ENCODE measurements at places on chromosomes 4 and X.

DNA sequence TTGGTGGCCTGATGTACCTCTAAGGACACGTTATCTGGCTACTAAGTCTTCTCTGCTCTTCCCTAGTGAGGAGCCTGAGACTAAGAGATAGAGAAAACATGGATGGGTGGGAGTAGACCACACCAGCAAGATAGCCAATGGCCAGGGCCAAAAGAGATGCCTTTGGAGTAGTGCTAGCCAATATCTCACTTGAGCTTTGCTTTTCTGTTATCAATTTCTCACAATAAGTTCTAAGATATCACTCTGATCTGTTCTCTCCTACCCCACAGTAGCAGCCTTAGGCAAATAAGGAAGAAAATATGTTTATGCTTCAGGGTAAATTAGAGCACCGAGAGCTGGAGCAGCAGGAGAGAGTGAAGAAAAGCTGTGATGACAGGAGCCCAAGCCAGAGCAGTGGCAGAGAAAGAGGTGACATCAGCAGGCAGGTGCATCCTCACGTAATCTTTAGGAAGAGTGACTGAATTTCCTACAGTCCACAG, 343.9 kb upstream of the NOCT start:
- DNase-seq, result no peak

- DNase-seq, result no peak
Observed at GRCh38 chr4:3874525-3875110, 108.4 kb downstream of the ADRA2C start.

DNA sequence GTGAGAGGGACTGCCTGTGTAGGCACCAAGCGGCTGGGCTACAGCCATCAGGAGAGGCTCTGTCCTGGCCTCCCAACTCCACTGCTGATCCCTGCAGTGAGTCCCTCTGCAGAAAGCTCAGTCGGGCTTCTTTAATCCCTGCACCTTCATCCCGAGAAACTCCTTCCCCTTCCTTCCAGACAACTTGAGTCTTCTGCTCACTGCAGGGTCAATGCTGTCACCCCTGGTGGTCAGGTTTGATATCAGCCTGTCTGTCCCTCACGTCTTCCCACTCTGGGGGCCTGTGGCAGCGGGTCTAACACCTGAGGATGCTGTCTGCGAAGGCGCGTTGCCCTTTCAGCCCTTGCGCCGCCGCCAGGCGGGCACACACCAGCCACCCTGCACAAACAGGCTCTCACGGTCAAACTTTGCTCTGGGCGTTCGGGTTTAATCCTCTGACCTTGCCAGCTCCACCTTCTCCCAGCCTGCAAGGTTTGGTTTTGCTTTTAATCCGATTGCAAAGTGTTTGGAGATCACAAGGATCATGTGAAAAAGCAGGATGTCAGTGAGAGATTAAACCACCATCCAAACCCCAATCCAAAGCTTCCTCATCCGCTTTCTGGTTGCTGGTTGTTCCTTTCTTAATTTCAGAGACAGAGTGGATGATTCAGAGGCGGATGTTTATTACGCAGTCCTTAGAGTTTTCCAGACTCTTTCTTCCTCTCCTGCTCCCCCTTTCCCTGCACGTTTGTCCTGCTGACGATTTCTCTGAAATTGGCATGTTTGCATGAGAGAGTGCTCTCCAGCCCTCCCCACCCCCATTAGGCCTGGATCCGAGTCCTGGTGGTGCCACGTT, 74.8 kb upstream of the SLC34A2 start:
- DNase-seq, result no peak

DNA sequence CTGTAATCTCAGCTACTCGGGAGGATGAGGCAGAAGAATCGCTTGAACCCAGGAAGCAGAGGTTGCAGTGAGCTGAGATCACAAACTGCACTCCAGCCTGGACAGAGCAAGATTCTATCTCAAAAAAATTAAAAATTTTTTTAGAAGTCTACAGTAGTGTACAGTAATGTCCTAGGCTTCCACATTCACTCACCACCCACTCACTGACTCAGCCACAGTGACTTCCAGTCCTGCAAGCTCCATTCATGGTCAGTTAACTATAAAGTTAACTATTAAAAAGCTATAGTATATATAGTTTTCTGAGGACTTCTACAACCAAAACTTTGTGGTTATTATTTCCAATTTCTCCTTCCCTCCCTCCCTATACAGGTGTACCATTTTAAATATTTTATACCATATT, 34.7 kb upstream of the NEUROG2 start:
- DNase-seq, result peak; percentile 50

DNA sequence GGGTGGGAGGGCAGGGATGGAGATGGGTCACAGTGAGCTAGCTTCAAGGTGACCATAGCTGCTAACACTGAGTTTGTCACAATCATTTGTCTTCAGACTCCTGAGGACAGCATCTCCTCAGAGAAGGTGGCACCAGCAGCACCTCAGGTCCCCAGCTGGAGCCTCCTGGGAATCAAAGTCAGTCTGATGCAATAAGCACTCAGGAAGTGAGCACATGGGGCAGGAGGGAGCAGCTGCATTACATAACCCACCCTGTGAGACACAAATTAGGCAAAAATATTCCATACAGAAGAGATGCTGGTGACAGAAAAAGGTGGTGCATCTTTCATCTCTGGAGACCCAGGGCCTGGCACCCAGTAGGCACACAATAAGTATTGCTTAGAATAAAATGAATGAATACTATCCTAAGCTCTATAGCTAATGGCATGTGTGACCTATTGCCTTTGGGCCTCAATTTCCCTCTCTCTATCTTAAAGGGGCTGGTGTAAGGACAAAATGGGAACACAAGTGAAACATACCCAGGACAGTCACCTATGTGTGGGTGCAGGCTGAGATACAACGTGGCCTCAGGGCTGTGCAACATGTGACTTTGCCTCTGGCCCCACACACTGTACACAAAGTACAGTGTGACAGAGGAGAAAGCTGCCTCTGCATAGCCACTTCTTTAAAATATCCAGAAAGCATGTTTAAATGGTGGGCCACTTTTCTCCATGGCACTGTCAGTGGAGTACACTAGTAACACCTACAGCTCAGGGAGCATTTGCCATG, 37.1 kb downstream of the SLC39A8 start:
- DNase-seq, result peak; percentile 11

DNA sequence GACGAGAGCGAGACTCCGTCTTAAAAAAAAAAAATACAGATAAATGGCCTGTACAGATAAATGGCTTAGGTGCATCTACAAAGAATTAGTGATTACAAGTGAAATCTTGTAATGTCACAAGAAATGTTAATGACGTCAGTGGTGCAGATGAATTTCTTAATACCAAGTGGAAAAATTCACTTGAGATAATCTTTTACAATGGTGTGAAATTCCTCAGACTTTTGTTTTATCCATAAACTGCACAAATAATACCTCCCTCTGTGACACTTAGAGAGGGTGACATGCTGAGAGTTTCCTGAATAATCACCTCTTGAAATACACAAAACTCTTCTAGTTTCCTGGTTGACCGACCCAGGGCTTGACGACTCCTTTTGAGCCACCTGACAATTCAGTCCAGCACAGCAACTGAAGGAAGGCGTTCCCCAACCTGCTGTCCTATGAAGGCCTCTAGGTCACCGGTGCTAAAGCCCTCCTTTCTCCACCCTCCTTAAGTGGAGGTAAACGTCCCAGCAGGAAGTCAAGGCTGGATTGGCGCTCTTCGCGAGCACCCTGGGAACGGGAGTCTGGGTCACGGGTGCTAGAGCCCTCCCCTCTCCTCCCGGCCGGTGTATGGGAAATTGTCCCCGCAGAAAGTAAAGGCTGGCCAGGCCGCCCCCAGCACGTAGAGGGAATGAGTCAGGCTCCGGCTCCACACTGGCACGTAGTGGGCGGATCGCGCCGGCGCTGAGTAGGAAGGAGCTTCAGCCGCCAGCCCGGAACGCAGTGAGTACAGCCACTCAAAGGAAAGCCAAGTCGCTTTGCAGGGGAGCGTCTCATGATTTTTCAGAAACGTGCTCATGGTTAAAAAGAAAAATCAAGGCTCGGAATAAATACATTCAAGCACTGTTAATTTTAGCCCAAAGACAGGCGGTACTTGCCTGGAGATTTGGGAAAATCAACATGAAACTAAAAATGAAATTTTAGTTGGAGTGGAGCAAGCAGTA, at the start of gene TMEM144:
TMEM144 (plus strand) TSS at position 662 of the 983 bp plus-strand sequence. CDS start 2,182 bp downstream, outside the sequence.
- DNase-seq, result peak; percentile 78

DNA sequence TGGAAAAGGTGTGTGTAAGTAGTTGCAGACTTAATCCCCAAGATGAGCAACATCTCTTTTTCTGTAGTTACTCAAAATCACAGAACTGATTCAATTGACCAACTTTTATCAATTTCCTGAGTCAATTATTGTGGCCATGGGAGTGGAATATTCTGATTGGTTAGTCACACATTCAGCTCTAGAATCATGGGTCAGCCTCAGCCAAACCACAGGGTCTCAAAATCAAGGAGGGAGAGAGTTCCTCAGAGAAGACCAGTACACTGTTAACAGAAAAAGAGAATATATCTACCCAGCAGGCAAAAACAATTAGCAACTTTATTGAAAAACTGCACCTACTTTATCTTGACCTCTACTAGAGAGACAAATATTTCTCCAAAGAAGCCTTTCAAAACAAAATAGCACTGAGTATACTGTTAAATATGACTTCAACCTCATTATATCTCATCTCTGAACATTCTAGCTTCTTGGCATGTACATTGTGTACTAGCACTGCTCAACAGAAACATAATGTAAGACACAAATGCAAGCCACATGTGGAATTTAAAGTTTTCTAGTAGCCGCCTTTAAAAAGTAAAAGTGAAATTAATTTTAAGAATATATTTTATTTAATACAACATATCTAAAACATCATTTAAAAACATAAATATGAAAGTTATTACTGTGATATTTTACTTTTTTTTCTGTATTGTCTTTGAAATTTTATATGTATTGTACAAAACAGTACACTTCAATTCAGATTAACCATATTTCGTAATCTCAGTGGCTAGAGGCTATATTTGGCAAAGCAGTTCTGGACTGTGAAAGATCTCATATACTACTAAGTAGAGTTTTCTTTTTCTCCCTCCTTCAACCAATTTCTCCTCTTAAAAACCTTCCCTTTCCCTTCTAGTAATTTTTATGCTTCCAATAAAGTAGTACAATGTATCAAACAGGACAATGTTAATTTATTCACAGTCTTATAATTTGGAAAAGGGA, 11.8 kb upstream of the LCORL start:
- DNase-seq, result peak; percentile 21

DNA sequence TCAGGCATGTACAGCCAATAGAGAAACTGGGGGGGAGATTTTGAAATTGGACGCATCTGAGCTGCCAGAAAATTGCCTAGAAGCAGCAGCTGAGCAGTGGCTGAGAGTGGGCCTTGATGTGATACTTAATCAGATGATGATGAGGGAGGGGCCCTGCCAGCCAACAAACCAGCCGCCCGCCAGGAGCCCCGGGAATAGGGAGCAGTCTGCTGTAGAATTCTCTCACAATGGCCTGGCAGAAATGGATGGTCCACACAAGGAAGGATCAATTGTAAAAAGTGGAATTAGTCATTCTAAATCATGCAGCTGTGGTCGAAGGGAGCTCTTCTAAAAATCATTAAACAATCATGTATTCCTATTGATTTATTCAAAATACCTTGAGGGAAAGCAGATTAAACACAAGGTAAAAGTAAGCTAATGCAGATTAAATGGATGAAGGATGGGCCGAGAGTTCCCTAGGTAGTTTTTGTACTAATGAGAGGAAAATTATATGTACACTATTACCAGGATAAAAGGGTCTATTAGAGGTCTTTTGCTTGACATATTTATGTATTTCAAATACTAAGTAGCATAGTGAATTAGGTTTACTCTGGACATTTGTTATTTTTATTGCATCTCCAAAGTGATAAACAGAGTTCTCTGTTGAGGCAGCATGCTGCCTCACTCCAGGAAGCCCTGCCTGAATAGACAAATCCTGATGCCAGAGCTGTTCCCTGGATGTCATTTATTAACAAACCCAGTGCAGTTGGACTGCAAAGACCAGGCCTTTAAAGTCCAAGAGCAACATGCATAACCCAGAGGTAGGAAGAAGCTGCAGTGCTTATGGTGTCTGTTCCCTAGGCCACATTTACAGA, 91.3 kb downstream of the NKX6-1 start:
- no peak for DNase-seq

DNA sequence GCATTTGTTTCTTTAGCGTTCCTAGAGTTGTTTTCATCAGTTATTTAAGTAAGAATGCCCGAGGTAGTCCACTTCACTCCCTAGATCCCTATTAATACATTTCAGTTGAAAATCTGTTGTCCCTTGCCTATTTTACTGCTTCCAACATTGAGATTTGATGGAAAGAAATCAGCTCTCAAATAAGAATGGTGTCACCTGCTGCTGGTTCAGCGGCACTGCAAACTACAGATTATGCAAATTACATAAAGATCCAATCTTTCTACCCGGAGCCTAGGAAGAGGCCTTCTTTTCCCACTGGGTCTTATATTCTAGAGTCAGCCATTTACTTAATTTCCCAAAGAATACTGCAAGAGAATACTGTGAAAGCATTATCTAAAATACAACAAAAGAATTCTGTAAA, 597.6 kb upstream of the MAGEB2 start:
- DNase-seq, result no peak

DNA sequence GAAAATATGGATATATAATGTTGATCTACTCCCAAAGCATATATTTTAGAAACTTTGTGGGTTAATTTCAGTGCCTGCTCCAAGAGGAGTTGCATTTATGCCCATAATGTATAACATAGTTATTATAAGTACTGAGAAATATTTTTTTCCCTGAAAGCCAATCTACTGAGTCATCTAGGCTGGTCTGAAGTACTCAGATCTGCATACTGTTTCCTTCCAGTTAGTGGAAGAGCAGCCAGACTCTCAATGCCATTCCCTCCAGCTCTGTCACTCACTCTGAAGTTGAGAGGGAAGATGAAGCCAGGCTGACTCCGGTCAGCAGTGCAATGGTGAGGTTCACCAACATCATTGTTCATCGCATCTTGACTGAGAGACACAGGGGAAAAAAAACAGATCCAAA, 505.1 kb downstream of the PPARGC1A start:
- no peak for DNase-seq

- peak; percentile 58 for DNase-seq
Observed at GRCh38 chrX:48508400-48509244, at the start of gene PORCN. TSS of gene PORCN (plus strand) at chrX:48508992. CDS start at chrX:48509821, 829 bp downstream.

DNA sequence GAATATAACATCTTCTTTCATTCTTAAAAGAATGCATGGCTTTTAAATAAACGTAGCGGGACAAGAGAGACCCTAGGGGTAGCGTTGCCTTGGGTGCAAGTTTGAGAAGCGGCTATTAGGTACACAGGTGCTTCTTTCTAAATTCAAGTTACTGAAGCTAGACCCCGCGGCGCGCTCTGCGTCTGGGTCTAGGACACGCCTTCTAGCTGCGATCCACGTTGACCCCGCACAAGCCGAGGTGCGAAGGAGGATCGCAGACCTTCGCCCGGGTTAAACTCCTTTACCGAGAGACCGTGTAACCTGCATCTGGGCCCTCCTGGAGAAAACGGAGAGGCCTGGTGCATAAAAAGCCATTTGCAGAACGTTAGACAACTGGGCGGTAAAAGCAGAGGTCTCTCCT, 25.5 kb upstream of the EXOC1L start:
- no peak for DNase-seq

DNA sequence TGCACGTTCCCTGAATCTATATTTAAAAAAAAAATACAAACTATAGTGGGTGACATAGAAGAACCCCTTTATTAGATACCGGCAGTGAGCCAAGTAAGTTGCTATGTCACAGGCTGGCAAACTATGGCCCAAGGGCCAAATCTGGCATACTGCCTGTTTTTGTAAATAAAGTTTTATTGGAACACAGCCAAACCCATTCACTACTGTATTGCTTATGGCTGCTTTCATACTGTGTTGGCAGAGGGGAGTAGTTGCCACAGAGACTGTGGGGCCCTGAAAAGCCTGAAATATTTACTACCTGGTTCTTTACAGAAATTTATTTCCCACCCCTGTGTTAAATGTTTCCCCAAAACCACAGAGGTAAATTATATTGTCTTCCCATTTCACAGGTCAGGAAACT, 71.2 kb upstream of the EGFL6 start:
- DNase-seq, result no peak

- DNase-seq, result no peak
Observed at GRCh38 chr4:45776146-45776545, 347.7 kb downstream of the GABRG1 start.
